ENCODE measurements at places on chromosomes 1 and 21.
A peak's percentile ranks its signal among the peaks of the same experiment; 100 is the strongest.

GRCh38 chr1:187121661-187122060 is 292.9 kb downstream of the PLA2G4A start:
- DNase-seq, result no peak

DNA sequence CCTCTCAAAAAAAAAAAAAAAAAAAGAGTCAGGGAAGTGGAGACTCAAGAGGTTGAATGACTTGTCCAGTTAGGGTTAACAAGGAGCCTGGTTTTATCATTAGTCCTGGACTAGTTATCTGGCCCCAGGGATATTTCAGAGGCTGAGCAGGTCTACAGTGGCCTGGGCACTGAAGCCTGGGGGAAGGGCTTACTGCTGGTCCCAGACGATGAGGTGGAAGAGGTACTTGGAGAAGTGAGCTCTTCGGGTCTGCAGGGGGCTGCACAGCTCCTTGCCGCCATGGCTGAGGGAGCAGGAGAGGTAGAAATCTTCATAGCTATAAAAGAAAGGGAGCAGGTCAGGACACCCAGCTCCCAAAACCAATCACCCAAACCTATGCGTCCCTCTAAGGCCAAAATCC is 40.1 kb downstream of the PIK3C2B start:
- DNase-seq, result no peak

- DNase-seq, result no peak
These were observed 36.0 kb downstream of the MYOM3 start for GRCh38 chr1:24075946-24076345.

GRCh38 chr1:99527078-99527477 is 118.8 kb upstream of the PALMD start:
- DNase-seq, result no peak

DNA sequence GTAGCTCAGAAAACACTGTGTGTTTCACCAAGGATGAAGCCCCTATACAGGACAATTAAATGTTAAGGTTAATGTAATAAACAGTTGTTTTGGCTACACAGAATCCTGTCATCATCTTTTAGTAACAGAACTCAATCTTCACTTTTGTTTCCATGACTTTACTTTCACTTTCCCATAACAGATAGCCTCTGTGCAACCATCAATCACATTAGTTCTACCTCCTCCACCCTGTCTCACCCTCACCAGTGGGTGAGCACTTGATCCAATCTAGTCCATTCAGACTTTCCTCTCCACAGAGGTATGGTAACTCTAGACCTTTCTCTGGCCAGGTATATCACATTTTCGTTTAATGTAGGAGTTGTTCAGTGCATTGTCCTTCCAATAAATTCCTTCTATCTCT is 1018.5 kb downstream of the ADGRL2 start:
- DNase-seq, result peak; percentile 35

DNA sequence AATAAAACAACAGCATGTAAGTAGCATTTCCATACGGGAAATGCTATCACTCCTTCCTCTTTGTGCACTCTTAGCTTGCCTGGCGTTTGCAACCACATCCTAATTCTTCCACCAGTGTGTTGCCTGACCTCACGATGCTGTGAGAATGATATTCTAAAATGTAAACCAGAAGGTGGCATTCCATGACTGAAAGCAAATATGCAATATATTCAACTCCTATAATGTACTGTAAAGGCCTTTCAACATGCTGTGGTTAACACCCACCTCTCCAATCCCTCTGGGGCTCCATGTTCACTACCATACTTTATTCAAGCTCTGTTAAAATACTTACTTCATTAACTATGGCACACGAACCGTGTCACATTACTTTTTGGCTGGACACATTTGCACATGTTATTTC is 420.6 kb upstream of the DEPDC1 start:
- no peak for DNase-seq

DNA sequence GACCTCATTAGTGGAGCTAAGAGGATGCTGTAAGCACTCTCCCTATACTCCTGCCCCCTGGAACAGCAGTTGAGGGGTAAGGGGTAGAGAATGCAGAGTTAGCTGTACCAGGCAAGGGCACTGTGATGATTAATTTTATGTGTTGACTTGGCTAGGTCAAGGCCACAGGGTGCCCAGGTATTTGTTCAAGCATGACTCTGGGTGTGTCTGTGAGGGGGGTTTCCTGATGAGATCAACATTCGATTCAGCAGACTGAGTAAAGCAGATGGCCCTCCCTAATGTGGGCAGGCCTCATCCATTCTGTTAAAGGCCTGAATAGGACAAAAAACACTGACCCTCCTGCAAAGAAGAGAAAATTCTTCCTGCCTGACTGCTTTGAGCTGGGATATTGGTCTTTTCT is 110.8 kb downstream of the KCND3 start:
- DNase-seq, result no peak

- DNase-seq, result no peak
These were observed 116.0 kb downstream of the CASZ1 start for GRCh38 chr1:10680487-10680886.

DNA sequence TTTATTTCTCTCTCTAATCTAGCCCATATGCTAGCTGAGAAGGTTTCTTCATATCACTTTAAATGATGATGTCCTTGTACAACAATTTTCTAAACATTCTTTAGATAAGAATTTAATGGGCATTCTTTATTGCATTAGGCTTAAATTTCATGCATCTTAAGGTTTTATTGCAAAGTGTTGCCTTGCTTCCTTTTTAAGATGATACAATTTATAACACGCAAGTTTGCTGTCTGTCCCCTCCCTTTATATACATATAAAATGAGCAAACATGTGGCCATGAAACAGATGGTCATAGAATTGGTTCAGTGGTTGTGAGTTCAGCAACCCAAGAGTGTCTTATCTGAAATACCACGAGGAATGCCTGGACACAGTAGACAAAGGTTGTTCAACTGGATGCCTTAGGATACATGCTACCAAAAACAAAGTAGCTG is 12.1 kb downstream of the NBPF3 start:
- DNase-seq, result no peak

DNA sequence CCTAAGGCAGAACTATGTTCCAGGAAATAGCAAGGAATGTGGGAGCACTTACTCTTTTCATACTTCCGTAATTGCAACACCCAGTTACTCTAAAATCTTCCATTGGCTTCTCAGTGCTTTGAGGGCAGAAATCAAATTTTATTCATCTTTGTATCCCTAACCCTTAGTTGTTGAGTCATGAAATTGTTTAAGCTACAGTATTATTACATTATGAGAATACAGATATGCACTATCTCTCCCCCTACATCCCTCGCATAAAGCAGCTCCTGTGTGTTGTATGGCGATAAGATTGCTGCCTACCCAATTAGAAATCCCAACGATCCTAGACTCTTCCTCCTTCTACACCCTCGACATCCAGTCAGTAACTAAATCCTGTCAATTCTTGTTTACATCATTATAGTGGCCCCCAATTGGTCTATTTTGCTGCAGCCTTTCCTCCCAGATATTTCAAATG is 2.6 kb downstream of the AIDA start:
- DNase-seq, result no peak

GRCh38 chr1:119081700-119082099 is 58.8 kb downstream of the WARS2 start:
- no peak for DNase-seq

DNA sequence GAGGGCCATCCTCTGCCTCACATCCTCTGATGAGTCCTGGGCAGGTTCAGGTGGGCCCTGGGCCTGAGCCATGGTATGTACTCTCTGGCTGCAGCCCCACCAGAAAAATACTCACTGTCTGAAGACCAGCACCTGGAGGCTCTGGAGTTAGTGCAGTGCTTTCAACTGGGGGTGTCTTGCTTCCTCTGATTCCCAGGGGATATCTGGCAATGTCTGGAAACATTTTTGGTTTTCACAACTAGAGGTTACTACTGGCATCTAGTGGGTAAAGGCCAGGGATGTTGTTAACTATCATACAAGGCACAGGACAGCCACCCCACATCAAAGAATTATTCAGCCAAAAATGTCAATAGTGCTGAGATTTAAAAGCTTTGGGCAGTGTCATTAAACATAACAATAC is 152.7 kb downstream of the HIVEP3 start:
- no peak for DNase-seq

GRCh38 chr1:208923456-208923855 is 660.1 kb upstream of the CAMK1G start:
- no peak for DNase-seq

GRCh38 chr1:14782741-14783591 is 184.5 kb downstream of the KAZN start:
- DNase-seq, result no peak

Data from T-helper 2 cell (primary cell).